ENCODE measurements at places on chromosomes 5 and 9. TPM values are rescaled to one million over a fixed set of nuclear protein-coding genes. Genes with fewer than 3 reads are reported as not detected.

Gene CCNO
- 0.83 TPM for total RNA-seq

Gene OR1J2
- total RNA-seq = not detected

Gene BICD2
- total RNA-seq = 27.6 TPM

Gene CENPK
- total RNA-seq = 0.69 TPM

Gene SMIM3
- total RNA-seq = 22.1 TPM

Gene ASTN2
- total RNA-seq = 6.3 TPM

Gene EIF4E1B
- total RNA-seq = not detected

Gene PAPPA
- 0.22 TPM for total RNA-seq

Gene PCDHAC2
- total RNA-seq = 1.5 TPM

Gene NR2F1-AS1
- 18.5 TPM for total RNA-seq

Gene LCP2
- 53.7 TPM for total RNA-seq

Data from adrenal gland (tissue), 19 donors.